NCI-H1436 (cell line): ENCODE measurements at places on chromosomes 13 and 19.
A peak's percentile ranks its signal among the peaks of the same experiment; 100 is the strongest.

- no peak for DNase-seq
Observed at GRCh38 chr19:28705008-28705407, 507.9 kb downstream of the UQCRFS1 start.

GRCh38 chr19:19324059-19324770 lies 3.6 kb downstream of the MAU2 start:
- DNase-seq = no peak

DNA sequence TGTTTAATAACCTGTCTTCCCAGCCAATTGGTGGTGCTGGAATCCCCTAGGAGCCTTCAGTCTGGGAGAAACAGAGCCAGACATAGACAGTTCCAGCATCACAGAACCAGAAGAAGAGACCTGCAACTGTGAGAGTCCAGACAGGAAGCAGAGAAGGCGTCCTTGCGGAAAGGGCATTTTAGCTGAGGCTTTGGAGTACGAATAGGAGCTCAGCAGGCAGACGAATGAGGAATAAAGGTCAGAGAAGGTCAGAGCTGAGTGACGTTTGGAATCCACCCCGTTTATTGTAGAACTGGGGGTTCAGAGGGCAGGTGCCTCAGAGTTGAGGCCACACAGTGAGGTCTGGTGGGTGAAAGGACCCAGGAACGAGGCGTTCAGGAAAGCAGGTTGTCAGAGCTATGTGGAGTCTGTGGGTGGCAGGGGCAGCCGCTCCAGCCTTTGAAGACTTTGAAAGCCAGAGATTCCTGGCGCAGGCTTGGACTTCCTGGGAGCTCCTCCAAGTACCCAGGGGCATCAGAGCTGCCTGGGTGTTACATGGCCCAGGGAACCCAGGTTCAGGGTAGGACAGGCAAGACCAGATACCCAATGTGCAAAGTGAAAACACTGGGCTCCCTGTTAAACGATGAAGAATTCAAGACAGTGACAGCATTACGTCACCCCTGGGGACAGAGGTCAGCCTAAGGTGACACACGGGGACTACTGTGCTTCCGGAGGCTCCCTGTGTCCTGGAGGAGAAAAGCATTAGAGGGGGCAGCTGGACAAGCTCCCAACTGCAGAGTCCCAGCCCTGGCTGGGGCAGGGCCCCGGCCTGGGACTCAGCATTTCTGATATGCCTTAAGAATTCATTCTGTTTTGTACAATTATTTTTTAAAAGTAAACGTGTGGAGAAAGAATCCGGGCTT lies 5.5 kb downstream of the ARRDC2 start:
- DNase-seq = no peak

DNA sequence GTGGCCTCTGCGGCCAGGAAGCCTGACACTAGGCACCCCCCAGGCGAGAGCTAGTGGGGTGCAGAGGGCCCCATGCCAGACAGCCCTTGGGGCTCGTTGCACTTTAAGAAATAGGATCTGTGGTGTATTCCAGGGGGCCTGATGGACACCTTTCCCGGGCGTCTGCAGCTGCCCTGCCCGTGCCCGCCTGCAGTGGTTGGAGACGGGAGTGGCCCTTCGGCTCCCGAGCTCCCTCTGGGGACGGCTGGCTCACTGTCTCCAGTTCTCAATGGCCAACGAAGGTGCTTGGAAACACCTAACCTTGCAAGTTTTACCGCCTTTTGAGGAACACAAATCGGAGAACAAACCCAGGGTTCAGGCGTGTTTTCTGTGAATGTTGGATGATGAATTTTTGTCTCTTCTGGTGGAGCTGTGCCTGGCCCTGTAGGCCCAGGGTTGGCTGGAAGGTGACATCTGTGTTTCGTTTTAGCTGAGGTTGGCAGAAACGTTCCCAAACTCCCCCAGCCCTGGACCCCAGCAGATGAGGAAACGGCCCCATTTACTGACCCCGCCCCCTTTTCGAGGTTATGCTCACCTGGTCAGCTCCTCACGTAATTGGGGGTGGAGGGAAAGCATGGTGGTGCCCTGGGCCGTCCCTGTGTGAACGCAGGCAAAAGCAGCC lies 17.4 kb upstream of the NPAS1 start:
- no peak for DNase-seq

DNA sequence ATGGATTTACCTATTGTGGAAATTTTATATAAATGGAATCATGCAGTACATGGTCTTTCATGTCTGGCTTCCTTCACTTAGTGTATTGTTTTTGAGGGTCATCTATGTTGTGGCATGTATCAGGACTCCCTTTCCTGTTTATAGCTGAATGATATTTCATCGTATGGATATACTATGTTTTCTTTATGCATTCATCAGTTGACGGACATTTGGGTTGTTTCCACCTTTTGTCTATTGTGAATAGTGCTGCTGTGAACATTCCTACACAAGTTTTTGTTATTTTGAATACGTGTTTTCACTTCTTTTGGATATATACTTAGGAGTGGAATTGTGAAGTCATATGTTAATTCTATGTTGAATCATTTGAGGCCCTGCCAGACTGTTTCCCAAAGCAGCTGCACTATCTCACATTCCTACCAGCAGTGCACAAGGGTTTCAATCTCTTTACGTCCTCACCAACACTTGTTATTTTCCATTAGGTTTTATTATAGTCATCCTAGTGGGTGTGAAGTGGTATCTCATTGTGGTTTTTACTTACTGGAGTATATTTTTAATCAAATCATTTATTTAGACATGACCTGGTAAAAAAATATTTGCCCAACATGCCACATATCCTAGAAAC lies 262.7 kb downstream of the DLEU7 start:
- DNase-seq = no peak

DNA sequence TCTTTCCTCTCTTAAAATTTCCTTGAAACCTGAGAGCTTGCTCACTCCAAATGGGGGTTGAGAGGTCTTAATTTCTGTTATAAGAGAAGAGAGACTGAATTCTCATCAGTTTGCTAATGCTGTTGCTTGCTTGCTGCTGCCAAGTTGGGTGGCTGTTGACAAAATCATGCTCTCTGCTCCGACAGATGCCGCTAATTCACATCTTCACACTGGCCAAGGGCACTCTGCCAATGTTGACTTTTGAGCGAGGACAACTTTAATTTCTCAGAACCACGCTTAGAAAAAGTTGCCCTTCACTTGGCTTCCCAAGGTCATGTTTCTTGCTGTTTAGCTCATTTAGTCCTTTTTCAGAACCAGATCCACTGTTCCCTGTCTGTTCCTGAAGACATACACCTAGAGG lies 402.9 kb downstream of the HS6ST3 start:
- no peak for DNase-seq

- peak; percentile 71 for DNase-seq
Observed at GRCh38 chr13:72726726-72727416, 558 bp downstream of the MZT1 start.

- DNase-seq = no peak
Observed at GRCh38 chr19:17836530-17836929, 11.3 kb downstream of the JAK3 start.

DNA sequence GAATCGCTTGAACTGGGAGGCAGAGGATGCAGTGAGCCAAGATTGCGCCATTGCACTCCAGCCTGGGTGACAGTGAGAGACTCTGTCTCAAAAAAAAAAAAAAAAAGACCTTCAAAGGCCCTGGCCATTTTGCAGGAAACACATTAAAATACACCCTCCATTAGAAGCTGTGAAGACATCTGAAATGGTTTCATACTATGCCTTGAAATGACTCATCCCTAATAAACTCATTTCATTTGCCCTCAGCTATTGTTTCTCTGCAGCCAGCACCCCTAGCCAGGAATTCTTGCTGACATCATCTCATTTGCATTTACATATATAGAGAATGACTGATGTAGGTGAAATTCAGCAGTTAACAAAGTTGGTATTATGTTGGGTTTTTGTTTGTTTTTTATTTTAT lies 8.7 kb downstream of the EML2 start:
- DNase-seq = no peak

DNA sequence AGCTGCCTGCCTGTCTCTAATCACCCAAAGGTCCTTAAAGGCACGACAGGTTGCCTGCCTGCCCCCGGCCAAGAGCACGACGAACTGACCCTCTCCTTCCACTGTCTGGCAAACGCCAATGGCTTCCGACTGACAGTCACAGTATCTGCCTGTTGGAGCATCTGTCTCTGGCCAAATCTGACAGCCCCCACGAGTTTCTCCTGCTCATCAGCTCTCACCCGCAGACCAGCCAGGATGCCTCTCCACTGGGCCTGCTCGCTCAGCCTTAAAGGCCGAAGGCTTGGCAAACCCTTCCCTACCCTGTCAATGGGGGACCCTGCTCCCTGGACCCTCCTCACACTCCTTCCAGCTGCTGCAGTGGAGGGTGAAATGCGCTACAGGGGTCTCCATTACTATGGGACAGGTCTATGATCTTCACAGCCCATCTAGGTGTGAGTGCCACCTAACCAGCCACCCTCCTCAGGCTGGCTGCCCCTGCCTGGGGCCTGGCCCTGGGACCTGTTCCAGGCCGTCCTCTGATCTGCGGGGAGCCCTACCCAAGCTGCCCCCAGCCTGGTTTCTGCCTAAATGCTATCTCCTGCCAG lies 932 bp downstream of the FAM83E start:
- DNase-seq = no peak

DNA sequence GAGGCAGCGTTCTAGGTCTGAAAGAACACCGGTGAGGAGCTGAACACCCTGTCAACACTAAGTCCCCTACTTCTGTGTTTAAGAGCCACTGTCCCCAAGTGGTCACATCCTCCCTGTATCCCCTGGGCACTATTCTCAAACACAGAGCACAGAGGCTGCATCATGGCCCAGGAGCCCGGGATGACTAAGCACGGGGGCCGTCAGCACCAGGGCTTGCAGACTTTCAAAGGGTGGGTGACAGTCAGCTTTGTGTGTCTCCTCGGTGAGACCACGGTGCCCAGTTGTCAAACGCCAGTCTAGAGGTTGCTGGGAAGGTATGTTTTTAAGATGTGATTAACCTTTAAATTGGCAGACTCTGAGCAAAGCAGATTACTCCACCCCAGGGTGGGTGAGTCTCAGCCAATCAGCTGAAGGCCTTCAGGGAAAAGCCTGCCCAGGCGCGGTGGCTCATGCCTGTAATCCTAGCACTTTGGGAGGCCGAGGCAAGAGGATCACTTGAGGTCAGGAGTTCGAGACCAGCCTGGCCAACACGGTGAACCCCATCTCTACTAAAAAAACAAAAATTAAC lies 8.0 kb downstream of the MAP2K2 start:
- no peak for DNase-seq

DNA sequence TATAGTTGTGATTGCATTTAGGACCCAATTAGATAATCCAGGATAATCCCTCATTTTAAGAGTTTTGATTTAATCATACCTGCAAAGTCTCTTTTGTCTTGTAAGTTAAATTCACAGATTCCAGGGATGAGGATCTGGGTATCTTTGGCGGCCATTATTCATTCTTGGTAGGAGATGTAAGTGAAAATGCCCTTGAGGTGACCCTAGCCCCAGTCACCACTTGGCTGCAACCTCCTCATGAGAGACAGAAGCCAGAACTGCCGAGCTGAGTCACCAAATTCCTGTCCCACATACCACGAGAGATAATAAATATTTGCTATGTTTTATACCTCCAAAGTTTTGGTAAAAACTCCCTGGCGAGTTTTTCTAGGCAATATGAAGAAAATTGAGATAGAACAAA lies 389.4 kb downstream of the RFC3 start:
- no peak for DNase-seq

DNA sequence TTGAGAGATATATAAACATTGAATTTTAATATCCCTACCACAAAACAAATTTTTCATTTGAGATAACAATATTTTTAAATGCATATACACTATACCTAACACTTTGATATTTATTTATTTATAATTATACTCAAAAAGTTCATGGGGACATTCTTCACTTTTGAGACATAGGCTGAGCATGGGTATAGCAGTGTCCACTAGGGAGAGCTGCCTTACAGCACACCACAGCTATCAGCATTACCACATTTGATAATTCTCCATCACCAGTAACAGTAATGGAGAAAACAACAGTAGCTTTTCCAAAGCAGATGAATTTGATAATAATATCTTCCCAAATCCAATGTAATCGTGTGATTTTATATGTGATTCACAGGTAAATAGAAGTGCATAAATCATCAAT lies 626.1 kb downstream of the DACH1 start:
- no peak for DNase-seq

DNA sequence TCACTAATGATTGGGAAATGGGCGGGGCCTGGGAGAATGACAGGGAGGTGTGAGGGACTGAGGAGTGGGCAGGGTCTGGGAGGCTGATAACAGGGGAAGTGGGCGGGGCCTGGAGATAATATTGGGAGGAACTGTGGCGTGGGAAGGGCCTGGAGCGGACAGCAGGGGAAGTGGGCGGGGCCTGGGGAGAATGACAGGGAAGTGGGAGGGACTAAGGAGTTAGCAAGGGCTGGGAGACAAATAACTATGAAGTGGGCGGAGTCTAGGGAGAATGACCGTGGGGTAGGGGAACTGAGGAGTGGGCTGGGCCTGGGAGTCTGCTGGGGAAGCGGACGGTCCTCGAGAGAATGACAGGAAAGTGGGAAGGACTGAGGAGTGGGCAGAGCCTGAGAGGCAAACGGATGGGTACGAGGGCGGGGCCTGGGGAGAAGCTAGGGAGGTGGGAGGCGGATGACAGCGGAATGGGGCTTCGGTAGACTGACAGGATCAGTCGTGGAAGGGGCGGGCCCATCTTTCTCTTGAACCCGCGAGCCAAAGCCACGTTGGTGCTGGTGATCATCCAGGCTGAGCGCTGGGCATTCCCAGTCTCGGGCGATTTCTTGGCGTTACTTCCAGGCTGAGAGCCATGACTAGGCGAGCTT lies 14.0 kb upstream of the TUBB4A start:
- peak; percentile 42 for DNase-seq

- DNase-seq = no peak
Observed at GRCh38 chr13:33933810-33934209, 115.9 kb downstream of the RFC3 start.

- DNase-seq = no peak
Observed at GRCh38 chr13:40352380-40352778, 314.1 kb downstream of the FOXO1 start.
